ENCODE measurements at places on chromosomes 6 and 20.

DNA sequence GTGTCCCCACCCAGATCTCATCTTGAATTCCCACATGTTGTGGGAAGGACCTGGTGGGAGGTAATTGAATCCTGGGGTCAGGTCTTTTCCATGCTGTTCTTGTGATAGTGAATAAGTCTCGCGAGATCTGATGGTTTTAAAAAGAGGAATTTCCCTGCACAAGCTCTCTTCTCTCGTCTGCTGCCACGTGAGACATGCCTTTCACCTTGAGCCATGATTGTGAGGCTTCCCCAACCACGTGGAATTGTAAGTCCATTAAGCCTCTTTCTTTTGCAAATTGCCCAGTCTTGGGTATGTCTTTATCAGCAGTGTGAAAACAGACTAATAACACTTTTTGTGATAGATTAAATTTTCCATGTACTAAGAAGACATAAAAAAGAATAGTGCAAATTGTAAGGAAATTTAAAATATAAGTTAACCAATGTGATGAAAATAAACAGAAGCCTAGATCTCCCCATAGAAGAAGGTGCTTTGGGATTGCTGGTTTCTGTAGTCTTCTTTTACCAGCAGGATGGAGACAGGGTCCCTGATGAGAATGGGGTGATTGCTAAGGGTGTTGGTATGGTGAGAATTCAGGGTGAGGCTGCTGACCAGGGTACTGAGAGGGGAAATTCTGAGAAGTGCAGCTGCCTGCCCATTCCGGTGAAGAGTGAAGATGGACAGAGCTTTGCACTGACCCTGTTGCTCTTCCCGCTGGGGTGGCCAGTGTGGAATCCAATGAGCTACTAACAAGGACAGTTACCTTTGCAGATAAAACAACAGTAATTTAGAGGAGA, 50.7 kb downstream of the BMP2 start:
- DNase-seq: no peak

GRCh38 chr20:16808796-16809195, 60.6 kb downstream of the OTOR start:
- DNase-seq: no peak

GRCh38 chr6:17303444-17303843, 22.3 kb downstream of the RBM24 start:
- no peak for DNase-seq

GRCh38 chr6:35703554-35703953, 14.8 kb upstream of the FKBP5 start:
- no peak for DNase-seq

- DNase-seq: no peak
Measured at GRCh38 chr20:23686046-23686750, 2.6 kb downstream of the CST4 start.

- DNase-seq: no peak
Measured at GRCh38 chr6:38272222-38272621, 367.5 kb downstream of the BTBD9 start.

- no peak for DNase-seq
Measured at GRCh38 chr20:44188752-44189151, 1.8 kb upstream of the JPH2 start.

GRCh38 chr20:2279253-2279779, 16.5 kb upstream of the TGM3 start:
- DNase-seq: no peak

DNA sequence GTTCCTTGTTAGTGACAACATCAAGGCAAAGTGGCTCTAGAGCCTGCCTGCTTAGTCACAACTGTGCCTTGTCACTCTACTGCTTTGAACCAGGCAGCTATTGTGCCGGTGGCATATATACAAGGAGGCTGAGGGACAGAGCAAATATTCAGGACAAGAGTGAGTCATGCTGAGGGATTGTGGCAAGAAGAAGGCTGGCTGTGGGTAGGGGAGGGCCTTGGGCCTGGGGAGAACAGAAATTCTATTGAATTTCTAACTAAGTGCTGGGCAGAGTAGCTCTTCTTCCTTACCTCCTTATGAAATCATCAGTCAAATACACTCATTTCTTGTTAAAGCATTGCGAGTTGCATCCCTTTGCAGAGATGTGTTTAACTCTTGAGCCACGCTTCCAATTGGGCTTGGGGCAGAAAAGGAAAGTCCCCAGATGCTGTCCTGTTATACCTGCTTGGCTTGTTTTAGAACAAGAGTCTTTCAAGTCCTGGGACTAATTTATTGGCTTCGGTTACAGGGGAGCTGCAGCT, 59.7 kb downstream of the PFDN4 start:
- no peak for DNase-seq

DNA sequence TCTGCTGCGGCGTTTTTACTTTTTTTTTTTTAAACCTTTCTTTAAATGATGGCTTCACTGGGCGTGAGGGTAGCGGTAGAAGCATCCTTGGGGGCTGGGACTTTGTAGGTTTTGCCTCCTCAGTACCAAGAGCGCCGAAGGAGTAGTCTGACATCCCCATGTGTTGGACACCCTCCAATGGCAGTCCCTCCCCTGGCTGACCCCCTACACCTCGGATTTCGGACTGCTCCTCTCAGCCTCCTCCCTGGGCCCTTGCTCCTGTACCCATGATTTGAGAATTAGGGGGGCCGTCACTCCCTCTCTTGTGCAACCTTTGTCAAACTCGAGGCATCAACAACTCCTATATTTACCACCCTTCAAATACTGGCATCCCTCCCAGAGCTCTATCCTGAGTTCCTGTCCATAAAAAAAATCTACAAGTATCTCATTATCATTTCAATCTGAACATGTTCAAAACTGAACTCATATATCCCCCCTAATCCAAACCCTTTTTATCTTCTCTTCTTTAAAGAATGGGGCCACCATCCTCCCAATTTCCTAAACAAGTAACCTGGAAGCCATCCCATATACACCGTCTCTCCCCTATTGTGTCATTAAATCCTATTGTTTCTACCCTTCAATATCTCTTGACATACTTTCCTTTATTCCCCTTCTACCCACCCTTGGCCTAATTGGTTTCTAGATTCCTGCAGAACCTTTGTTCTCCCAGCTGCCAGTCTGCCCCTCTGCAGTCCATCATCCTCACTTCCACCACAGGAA, 1.2 kb upstream of the ARFGEF3 start:
- DNase-seq: no peak

DNA sequence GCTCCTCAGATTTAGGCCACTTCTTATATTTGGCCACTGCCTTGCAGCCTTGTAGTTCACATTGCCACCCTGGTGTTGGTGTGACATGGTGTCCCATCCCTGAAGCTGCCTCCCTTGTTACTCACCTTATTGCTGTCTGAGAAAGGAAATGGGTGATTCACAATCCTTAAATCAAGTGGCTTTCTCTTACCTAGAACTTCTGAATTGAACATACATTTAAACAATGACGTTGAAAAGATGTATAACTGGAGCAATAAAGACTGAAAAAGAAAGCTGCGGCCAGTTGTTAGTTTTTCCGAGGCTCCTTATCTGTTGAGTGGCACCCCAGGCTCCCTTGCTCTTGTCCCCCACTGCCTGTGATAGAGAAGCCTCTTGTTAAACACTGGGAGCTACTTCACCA, 28.8 kb upstream of the GNRH2 start:
- no peak for DNase-seq

DNA sequence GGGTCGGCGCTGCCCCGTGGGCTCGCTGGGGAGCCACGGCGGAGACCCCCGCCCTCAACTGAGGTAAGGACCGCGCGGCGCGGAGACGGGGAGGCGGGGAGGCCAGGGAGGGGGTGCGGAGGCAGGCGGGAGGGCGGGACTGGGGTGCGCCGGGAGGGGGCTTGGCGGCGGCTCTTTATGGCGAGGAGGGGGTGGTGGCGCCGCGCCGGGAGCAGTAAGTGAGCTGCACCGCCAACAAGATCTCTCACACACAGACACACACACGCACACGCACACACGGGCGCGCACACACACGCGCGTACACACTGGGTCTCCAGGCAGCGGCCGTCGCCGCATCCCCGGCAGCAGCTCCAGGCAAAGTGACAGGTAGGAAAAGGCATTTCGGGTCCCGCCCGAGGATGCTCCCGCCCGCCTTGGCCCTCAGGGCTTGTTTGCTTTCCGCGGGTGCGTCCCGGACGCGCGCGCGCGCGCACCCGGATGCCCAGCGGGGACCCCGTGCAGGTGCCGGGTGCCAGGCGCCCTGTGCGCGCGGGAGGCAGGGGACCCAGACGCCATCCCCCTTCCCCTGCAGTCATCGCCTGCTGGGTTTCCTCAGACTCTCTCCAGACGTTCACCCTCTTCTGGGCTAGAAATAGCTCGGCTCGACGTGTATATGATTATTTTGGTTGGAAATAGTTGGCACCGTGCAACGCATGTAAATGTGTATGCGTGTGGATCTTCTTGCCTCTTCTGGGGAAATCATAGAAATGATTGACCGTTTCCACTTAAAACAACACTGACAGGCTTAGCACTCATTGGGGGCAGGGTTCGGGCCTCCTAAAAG, at the start of gene PLCB4:
TSS of gene PLCB4 (plus strand) at position 247 of the 823 bp plus-strand sequence. CDS start 238,728 bp downstream, outside the sequence.
- DNase-seq: no peak

GRCh38 chr6:101853231-101854085, 459.9 kb downstream of the GRIK2 start:
- no peak for DNase-seq

- DNase-seq: no peak
Measured at GRCh38 chr6:32833664-32834063, 4.9 kb downstream of the TAP2 start.

DNA sequence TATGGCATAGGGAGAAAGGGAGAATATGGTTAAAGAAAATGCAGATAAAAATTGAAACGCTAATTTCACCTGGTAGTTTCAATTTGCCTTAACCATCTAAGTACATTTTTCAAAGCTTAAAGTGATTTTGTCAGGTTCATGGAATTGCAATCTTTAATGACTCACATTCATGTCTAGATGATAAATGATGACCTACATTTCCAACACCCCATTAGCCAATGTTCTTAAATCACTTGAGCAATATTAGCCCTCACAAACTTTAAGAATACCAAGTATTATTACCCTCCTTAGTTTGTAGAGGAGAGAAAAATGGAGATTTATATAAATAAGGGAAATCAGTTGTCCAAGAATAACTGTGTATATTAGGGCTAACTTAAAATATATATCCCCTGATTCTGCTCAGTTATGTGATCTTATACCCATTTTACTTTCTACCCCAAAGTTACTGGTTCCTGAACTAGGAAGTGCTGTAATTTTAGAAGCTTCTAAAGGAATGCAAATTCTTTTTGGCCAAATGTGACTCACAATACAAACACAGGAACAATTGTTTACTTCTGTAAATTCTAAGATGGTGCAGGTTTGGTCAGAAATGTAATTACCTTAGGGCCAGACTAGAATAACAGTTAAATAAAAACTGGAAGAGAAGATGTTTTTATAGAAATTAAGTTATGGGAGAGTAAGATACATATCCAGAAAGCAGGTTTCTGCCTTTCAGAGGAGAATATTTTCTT, 34.5 kb downstream of the TPBG start:
- DNase-seq: no peak

DNA sequence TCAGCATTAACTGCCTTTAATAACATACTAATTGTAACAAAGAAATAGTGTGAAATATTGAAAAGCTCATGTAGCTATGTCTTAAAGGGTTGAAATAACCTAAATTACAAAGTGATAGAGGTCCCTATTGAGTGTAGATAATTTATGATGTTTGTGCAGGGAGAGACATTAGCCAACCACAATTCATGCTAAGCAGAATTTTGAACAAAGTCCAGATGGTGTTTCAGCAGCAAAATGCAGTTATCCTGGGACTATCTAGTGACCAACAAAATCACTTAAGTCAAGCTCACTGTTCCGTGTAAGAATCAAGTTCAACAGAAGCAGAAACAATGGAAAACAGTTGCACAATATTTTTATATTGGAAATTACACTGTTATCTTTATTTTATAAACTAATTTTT, 218.5 kb downstream of the SIM1 start:
- DNase-seq: no peak

- no peak for DNase-seq
Measured at GRCh38 chr6:117265410-117266256, at the start of gene VGLL2. Gene VGLL2, plus strand, starts transcription at chr6:117265558. Its CDS starts 206 bp downstream, at chr6:117265764.

- no peak for DNase-seq
Measured at GRCh38 chr6:2426561-2427340, 181.3 kb upstream of the GMDS start.

- DNase-seq: no peak
Measured at GRCh38 chr20:62015540-62016288, 50.0 kb downstream of the TAF4 start.

DNA sequence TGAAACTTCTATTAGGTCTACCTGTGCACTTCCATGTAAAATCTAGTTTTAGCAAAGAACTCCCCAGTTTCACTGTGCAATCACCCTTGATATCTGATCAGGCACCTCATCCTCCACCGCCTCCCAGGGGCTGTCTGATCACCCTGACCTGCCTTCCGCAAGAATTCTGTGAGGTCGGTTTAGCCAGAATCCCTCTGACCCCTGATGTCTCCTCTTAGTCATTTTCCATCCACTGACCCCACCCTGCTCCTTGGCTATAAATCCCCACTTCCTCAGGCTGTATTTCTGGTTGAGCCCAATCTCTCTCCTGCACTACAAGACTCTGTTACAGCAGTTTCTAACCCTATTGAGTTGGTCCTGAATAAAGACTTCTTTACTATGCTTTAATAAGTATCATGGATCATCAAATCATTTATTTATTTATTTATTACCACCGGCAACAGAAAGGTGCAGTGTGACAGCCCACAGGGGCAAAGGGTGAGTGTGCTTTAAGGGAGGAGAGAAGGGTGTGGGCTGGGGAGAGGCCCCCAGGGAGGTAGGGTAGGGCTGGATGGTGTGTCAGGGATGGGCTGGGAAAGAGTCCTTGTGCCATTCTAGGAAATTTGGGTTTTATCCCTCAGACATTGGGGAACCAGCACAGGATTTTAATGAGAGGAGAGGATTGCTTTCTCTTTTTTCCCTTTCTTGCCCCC, 11.2 kb upstream of the SERPINB6 start:
- no peak for DNase-seq

DNA sequence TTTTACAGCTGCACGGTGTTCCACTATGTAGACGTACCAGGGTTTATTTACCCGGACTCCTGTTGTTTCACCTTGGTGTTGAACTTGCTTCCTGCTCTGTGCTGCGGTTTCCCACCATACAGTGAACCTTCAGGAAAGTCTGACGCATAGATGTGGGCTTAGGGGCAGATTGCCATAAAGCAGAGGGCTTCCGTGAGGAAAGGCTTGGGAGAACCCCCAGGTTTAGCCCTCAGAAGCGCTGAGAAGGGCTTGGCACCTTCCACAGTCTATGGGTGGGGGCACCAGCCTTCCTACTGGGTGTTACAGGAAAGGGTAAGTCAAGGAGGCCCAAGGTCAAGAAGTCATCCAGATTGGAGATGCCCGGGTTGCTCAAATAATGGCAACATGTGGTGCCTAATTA, 19.2 kb upstream of the MRPS18A start:
- DNase-seq: no peak

DNA sequence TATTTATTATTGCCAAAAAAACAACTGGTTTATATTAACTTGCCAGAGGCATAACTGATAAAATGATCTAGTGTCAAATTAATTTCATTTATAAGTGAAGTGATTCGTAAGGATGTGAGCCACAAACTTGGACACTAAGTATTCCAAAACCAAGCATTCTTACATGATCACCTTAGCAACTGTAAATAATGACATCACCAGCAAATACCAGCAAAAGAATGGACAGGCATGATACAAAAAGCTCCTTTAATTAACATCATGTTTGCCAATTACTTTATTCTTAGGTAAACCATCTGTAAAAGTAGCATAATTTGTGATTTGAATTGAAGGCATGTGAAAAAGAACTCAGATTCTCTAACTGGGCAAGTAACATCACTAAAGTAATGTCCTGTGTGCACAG, 17.2 kb upstream of the FNDC1 start:
- no peak for DNase-seq

Measured in iPS DF 6.9 (cell line).